ENCODE measurements at places on chromosomes 6 and 20.
A peak's percentile ranks its signal among the peaks of the same experiment; 100 is the strongest.

- no peak for DNase-seq
Measured at GRCh38 chr6:51349857-51350256, 531.2 kb downstream of the TFAP2B start.

DNA sequence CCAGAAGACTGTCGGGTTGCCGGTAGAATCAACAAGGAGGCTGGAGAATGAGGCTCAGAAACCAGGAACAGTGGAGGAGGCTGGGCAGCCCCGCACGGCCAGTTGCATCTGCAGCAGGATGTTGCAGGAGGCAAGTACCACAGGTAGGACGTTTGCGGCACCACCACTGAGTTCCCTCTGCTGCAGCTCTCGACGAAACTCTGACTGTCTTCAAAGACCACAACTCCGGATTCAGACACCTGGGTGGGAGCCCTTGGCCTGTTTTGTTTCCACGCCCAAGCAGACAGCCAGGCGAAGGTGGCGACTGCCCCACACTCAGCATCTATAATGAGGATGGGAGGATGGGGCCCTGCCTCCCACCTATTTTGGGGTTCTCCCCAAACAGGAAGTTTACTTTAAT, 218.2 kb downstream of the ZDHHC14 start:
- no peak for DNase-seq

GRCh38 chr6:158817728-158818580, 1.2 kb downstream of the EZR start:
- DNase-seq, result peak; percentile 81

DNA sequence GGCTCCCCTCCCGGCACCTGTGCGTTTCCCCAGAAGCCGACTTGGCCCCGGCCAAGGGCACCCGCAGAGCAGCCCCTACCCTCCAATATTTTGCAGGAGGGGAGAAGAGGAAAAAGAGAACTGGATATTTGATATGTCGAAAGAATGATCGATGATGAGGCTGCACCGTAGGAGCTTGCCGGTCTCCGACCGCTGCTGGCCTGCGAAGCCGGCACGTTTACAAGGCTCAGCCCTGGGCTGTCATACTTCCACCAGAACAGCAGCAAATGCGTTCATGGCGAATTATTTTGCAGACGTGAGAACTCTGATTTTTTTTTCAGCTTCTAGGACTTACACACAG, 296.7 kb downstream of the TFAP2C start:
- DNase-seq, result no peak

DNA sequence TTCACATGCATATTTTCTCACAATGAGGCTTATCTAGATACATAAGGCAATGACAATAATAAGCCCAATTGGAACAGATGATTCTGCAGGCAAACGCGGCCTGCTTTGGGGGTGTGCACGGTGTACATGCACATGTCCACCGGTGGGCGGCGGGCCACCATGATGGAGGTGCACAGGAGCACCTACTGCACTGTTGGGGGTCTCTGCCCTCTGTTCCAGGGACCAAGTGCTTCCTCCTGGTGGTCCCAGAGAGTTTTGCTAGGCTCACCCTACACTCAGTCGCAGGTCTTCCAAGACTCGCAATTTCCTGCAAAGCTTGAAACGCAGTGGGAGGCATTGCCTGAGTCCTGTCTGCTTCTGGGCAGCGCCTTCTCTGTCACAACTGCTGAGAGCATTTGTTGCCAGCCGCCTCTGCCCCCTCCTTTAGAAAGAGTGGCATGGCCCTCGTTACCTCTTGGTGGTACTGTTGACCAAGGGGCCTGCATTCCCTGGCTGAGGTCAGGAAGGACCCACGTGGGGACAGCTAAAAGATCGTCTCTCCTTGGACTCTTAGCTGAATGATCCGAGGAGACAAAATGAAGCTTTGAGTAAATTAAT, 135.3 kb downstream of the ERMARD start:
- no peak for DNase-seq

DNA sequence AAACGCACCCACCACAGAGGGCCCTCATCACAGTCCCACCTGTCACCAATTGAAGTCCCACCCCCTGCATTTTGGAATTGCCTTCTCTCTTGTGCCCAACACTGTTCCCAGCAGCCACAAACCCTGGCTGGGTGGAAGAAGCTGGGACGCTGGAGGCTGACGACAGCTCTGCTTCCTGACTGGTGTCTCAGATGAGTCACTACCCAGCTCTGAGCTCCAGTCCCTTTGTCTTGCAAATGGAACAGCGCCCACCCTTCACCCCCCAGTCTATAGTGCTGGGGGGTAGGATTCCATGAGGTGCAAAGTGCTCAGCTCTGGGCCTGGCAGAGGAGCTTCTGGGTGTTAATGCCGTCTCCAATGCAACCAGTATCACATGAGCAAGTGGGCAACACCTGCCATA, 85.3 kb downstream of the DLGAP4 start:
- DNase-seq, result peak; percentile 40

DNA sequence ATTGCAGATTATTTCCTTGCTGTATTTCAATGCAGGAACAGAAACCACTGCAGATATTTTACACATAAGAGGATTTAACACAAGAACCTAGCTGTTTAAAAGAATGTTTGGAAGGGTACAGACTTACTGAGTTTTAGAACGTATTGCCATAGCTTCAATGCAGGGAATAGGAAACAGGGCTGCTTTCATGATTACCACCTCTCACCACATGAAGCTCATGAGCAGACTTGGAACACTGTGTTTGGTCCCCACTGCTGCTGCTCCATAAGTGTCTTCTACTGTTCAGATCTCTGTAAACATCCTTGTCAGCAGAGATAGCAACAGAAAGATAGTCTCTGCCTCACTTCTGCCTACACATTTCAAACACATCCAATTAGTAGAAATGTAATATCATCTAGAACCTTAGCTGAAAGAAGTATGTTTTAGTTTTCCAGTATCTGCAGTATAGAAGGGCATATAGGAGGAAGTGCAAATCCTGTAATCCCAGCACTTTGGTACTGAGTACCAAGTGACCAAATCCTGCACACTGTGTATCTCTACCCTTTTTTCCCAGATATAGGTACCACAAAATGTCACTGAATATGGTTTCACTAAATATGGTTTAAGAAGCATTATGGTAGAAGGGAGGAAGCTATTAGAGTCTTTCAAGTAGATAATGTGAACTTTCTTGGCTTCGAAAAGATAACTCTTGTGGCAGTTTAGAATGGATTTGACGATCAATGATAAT, 51.9 kb downstream of the STXBP5 start:
- no peak for DNase-seq

DNA sequence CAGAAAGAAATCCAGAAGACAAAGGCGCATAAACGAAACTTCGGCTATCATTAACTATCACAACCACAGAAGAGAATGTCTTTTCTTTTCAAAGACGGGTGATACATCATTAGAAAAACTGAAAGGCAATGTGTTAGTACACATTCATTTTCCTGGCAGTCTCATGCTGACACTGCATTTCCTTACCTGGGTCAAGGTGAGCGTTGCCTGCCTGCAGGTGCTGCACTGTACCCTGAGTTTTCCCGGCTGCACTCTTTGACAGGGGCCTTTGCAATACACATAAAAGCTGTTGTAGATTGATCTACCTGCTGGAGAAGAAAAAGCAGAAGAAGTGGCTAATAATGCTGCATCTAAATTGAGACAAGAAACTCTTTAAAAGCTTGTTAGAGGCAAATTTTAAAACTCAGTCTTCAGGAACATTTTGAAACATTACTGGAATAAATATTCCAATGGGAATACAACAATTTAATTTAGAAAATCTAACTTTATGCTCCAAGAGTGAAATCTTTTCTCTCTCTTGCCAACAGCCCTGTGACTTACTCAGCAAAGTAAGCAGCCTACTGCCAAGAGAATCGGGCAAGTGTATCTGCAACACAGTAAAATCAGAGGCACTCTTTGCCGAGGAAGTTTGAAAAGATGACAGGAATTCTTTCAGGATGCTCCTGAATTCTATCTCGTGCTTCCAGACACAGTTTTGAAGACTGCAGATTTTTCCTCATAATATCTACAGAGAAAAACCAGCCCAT, 526.4 kb downstream of the PRKN start:
- DNase-seq, result no peak

DNA sequence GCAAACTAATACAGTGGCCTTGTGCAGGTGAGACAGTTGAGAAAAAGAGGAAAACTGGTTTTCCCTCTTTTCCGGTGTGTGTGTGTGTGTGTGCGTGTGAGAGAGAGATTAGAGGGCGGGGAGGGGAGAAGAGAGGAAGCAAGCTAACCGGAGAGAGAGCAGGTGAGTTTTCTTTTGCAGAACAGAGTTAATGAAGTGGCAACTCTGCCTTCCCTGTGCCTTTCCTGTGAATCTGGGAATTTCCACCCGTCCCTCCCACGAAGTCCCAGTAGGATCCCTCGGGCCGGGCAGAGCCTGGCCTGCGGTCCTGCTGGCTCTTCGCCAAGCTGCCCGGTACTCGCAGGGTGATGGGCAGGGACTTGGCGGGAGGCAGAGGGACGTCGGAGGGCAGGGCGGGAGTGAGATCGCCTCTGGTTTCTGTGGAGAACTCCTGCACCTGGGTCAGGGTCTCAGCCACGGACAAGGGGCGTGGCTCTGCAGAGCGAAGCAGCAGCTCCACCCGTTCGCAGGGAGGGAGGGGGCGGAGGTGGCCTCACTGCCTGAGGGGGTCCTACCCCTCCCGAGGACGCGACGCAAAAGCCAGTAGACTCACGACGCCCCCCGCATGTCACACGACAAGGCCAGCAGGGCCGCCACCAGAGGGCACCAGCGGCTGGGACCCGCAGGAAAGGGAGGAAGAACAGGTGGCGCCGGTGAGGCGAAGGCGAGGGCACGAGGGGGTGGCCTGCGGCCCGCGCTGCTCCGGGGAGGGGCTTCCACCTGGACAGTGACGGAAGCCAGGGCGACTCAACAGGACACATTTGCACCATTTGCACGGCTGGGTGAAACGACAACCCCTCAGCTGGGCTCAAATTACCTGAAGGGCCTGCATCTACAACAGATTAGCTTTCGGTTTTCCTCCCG, 51.2 kb upstream of the RNF182 start:
- peak; percentile 41 for DNase-seq

DNA sequence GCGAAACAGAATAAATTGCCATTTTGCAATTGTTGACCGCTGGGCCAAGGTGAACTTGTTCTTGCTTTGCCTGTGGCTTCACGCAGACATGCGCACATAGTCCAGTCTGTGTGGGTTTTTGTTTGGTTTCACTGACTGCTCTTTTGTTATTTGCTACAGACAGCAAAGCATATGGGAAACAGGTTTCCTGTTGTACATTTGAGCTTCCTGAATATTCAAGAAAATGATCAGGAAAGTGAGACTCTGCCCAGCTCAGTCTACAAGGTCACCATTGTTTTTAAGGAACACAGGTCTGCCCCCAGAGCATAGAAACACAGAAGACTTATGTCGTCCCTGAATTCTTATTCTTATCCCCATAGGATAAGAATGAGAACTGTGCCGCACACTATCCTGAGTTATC, 55.6 kb downstream of the SASH1 start:
- DNase-seq, result no peak
